NCI-H1694 (cell line): ENCODE measurements at places on chromosomes 11 and 22.

DNA sequence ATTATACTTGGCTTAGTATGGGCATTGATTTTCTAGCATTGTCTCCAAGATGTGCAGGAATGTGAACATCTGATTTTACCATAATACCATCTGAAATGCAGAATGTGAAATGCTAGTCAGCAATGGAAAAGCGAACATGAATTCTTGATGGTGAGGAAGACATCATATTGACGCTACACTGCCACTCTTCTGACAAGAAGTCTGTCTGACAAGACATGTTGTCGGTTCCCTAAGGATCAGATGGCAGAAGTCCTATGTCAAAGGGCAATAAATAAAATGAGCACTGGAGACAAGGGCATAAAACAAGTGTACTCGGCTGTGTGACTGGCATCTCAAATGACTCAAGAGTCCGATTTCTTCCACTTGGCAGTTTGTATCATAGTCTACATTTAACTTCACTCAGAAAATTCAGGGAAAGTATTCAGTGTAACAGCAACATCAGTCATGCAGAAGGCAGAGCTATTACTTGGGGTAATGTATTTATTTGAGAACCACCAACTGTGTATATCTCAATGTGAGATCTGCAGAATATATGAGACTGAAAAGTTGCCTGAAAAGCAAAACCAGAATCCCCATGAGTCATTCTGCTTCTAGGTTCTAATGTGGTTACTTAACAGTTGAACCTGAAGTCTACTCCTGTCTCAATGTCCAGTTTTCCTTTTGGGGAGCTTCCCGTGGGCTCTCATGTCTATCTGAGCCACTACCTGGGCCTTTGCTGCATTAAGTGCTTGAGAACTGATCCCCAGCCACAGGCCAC, 51.5 kb downstream of the SLC17A6 start:
- DNase-seq: no peak

GRCh38 chr11:64223001-64223651, 2.9 kb downstream of the TRPT1 start:
- DNase-seq: no peak

DNA sequence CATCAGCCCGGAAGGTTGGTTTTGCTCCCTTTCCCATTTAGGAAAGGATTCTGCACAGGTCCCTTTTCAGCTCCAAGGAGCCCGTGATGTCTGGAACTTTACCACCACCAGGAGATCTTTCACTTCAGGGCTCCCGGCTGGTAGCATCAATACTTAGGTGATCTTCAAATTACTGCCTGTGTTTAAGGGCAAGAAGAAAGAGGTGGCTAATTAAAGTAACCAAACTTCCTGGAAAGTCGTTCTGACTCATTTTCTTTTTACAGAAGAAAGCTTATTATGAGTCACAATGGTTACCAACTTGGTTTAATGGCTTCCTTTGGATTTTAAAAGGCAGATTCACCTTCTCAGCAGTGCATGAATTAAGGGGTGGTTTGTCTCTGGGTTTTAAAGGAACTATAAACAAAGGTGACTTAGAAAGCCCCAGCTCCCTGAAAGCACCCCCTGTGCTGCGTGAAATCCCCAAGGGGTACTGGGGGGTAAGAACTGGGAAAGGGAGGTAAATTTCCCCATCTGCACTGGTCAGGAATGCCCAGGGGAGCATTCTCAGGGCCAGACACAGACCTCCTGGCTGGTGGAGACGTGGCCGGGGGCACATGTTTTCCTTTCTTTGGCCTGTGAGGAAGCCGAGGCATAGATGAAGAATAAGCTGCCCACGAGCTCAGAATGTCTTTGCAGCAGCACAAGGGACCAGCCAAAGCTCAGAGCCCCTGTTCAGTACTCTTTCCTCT, 8.8 kb downstream of the POU2F3 start:
- DNase-seq: no peak

DNA sequence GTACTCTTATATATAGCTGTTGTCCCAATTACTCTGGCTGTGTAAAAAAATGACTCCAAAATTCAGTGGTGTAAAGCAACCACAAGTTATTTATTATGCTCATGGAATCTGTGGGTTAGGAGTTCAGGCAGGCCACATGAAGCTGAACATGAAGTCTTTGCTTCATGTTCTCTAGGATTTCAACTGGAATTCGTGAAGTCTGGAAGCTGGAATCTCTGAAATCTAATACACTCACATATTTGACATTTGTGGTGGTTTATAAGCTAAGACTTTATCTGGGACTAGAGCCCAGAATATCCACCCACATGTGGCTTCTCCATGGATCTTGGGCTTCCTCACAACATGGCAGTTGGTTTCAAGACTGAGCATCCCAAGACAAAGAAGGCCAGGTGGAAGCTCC, 430.6 kb downstream of the MIAT start:
- DNase-seq: no peak

DNA sequence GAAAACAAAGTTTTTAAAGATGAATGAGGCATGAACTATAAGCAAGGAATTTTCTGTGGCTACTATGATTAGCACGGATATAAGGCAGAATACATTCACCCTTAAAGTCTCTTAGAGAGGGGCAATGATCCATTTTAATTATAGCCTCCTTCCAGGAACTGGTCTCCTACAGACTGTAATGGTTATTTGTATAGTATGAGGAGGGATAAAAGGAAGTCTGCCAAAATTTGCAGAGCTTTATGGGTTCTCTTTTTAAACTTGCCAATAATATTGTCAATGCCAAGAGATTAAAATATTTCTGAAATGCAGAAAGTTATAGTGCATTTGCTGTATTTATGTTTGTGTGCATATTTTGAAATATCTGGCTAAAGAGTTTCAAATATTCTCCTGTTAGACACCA, 271.4 kb upstream of the LUZP2 start:
- DNase-seq: no peak

- DNase-seq: no peak
These were observed 560.1 kb upstream of the FAT3 start for GRCh38 chr11:91664521-91664920.

- peak; percentile 5 for DNase-seq
These were observed 56.0 kb downstream of the DCUN1D5 start for GRCh38 chr11:103035791-103036434.

DNA sequence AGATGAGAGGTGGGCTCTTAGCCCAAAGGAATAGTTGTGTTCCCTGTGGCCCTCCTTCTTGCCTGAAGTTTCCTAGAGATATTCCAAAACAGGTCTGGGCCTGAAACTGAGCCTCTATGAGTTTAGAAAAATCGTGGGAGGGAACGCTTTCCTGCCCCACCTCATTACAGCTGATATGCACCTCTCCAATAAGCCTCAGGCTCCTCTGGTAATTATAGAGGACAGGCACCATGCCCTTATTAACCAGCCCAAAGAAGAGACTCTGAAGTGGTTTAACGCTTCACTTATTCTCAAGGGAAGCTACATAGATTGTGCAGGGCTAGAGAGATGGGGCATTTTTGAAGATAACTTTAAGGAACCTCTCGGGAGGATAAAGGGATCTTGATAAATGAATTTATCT, 3.4 kb upstream of the MPZL2 start:
- no peak for DNase-seq

DNA sequence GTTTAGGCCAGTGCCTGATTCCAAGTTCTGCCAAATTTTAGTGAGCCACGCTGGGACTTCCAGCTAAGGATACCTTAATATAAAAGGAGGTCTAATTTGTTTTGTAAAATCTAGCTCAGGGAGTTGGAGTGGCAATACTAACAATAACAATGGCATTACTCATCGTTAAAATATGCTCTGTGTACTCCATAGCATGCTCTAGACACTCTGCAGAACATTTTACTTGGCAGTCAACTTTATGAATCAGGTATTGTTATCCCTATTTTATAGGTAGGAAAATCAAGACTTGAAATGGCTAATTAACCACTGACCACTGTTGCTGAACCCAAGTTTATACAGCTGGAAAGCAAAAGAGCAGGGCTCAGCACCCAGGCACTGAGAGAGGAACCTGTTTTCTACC, 485.0 kb upstream of the KIRREL3 start:
- no peak for DNase-seq

GRCh38 chr11:130402570-130402969, 25.8 kb downstream of the ADAMTS8 start:
- no peak for DNase-seq

DNA sequence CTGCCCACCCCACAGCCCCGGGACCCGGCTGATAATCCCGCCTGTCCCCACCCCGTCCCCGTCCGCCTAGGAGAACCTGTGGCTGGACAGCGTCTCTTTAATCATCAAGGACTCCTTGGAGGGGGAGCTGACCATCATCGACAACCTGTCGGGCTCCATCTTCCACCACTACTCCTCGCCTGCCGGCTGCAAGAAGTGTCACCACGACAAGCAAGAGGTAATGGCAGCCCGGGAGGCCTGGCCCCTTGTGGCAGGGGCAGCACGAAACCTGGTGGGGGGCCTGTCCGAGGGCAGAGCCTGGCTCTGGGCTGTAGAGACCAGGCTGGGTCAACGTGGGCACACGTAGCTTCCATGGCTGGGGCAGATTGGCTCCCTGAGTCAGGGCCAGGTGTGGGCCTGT, 109.1 kb downstream of the CACNA1I start:
- no peak for DNase-seq

DNA sequence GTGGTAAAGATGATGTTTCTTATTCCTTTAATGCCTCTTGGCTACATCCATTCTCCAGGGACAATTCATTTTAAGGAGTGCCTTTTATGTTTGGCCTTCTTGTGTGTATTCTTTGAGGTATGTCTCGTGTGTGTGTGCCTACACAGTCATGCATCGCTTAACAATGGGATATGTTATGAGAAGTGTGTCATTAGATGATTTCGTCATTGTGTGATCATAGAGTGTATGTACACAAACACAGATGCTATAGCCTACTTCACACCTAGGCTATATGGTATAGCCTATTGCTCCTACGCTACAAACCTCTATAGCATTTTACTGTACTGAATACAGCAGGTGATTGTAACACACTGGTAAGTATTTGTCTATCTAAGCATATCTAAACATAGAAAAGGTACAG, 23.0 kb downstream of the ZNF202 start:
- no peak for DNase-seq

- no peak for DNase-seq
These were observed 83.1 kb downstream of the PTPRJ start for GRCh38 chr11:48063424-48063978.

DNA sequence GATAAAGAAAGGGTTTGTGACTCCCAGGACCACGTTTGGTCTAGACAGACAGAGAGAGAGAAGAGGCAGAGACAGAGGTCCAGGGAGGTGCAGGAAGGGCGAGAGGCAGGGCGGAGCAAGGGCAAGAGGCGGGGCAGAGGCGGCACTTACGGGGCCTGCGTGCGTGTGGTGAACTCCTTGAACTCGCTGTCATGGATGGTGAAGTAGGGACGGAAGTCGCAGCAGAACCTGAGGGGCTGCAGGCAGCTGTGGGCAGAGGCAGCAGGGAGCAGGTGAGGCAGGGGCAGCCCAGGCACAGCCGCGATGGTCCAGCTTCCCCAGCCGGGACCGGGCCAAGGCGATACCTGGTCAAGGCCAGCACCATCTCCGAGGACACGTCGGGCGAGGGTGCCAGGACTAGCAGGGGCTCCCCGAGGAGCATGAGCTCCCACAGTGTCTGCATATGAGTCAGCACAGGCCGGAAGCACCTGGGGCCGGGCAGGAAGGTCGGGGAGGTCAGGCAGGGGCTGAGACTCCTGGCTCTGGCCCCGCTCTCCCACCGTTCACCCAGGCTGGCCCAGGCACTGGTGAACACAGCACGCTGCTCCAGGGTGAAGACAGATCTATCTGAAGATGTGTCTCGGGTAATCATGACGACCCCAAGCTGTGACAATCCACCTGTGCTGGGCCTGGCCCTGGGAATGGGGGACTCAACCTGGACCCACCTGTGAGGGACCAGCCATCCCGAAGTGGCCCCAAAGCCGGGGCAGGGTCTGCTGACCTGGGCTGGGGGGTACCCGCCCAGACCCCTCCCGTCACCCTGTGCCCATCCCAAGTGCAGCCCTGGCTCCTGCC, 7.2 kb upstream of the PLXNB2 start:
- no peak for DNase-seq

- no peak for DNase-seq
These were observed 29.1 kb upstream of the SYT9 start for GRCh38 chr11:7222619-7223018.

DNA sequence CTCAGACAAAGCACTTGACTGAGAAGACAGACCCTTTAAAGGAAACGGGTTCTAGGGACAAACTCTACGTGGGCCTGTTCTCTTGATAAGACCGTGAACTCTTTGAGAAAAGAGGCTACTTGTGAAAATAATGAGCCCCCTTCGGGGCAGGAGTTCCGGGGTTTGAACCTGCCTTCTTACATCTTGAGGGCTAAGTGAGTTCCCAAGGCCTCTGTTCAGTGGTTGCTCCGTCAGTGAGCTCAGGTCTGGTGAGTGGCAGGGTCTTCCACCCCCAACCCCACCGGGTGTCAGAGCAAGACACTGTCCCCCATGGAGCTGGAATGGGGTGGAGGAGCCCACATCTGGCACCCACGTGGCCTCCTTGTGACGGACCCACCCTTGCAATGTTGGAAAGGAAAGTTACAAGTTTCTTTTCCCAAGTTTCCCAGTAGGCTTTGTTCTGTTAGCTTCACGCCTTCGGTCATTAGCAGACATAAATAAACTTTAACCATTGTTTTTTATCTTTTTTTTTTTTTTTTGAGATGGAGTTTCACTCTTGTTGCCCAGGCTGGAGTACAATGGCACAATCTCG, 6.3 kb upstream of the SAMM50 start:
- no peak for DNase-seq

DNA sequence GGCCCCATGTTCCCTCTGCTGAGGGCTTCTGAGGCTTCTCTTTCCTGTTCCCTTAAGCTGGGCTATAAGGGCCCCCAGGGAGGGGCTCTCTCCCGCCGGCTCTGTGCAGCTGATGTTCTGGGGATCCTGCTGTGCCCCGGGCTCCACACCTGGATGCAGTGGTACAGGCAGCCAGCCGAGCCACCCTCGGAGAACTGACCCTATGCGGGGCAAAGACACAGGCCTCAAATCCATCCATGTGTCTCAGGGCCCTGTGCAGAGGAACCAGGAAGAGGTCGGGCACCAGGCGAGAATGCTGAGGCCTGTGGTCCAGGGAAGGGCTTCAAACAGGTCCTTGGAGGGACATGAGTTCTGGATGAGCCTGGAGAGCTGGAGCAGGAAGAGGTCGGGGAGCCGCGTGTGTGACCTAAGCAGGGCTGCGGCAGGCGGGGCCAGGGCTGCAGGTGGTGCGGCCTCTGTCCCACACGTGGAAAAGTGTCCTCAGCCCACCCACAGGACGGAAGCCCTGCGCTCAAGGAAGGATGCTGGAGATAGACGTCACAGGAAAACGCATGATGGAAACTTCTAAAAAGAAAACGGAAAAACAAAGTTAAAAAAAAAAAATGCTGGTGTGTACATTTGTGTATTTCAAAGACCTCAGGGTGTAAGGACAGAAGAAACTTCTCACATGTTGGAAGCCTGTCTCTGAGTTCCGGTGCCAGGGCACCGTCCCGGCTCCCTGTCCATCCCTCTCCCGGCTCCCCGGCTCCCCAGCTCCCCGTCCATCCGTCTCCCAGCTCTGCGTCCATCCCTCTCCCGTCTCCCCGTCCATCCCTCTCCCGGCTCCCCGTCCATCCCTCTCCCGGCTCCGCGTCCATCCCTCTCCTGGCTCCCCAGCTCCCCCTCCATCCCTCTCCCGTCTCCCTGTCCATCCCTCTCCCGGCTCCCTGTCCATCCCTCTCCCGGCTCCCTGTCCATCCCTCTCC, 1149.2 kb downstream of the BRD1 start:
- DNase-seq: no peak

GRCh38 chr11:76186776-76187279, 19.5 kb downstream of the WNT11 start:
- DNase-seq: no peak
